NCI-H2171 (cell line): ENCODE measurements at places on chromosomes 3 and 15.

- no peak for DNase-seq
Observed at GRCh38 chr3:114626751-114627150, 332.9 kb downstream of the TIGIT start.

GRCh38 chr3:25283613-25284012 is 144.4 kb upstream of the RARB start:
- no peak for DNase-seq

DNA sequence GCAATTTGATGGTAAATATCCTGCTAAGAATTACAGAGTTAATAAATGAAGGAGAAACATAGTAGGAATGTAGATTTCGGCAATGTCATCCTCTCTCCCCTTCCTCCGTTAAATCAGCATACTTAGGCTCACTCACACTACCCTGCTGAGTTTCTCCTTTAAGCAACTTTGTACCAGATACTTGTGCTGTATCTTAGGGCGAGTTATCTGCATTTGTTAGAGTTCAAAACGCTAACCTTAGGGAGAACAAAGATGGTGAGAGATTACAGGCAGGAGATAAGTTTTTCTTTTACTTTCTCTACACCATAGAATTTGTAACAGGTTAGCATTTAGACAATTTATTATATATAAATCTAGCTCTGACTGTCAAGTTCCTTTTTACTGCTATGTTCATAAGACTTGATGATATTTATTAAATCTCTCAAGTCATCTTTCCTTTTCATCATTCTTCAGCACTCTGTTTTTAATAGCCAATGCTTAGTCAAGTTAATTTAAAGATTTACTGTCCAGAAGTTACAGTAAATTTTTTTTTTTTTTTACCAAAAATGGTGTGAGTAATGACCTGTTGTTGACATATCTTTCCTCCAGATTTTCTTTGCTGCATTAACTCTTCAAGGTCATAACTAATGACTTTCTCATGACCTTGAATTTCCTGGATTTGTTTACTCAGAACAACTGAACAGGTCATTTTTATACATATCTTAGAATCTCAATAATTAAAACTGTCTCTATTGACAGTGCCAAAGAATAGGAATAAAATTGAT is 22.2 kb downstream of the SUCNR1 start:
- no peak for DNase-seq

GRCh38 chr3:24639481-24640329 is 145.1 kb upstream of the THRB start:
- no peak for DNase-seq

GRCh38 chr3:120693439-120694171 is 11.6 kb upstream of the HGD start:
- no peak for DNase-seq

GRCh38 chr3:128379367-128380160 is 87.1 kb downstream of the DNAJB8 start:
- no peak for DNase-seq

- no peak for DNase-seq
Observed at GRCh38 chr3:52238193-52238760, 681 bp downstream of the TWF2 start.

DNA sequence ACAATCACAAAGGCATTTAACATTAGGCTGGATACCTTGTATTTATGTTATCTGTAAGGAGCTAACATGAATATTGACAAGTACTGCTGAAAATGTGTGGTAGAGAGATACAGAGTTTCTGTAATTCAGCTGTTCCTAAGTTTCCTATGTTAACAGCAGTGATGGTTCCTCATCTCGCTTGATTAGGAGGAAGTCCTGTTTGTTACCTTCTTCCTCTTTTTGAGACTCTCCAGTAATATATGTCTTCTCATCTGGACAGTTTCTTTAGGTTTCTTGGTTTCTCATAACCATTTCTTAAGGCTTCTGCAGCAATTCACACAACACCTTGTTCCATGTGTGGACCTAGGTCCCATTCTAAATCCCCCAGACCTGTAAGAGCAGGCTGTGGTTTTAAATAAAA is 11.4 kb upstream of the PEX5L start:
- no peak for DNase-seq

- no peak for DNase-seq
Observed at GRCh38 chr3:3825035-3825434, 25.8 kb downstream of the LRRN1 start.

- DNase-seq = no peak
Observed at GRCh38 chr15:66195621-66196230, 57.8 kb downstream of the MEGF11 start.

DNA sequence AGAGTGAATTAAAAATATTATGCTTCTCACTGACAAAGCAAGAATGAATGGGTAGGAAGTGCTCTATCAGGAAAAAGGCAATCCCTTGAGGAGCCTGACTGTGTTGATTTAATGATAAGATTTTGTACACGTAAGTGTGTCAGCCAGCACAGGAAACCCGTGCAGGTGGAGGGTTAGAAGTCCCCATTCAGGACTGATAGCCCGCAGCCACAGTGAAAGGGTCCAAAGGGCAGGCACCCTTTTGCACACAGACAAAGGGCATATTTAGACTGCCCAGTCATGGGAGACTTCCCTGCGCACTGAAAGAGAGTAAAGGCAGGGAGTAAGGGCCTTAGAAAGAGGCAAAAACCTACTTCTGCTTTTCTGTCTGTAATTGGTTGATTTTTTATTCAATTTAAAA is 26.4 kb upstream of the SKIL start:
- DNase-seq = no peak

DNA sequence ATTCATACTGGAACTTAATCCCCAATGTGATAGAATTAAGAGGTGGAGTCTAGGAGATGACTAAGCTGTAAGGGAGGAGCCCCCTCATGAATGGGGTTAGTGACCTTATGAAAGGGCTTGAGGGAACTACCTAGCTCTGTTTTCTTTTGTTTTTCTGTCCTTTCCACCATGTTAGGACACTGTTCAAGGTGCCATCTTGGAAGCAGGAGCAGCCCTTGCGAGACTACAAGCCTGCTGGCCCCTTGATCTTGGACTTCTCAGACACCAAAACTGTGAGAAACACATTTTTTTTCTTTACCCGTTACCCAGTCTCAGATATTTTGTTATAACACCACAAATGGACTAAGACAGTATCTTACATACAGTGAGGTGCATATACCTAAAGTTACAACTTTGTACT is 26.5 kb downstream of the GOLGA6A start:
- DNase-seq = no peak

- no peak for DNase-seq
Observed at GRCh38 chr3:127425505-127426443, 137.9 kb upstream of the PRR20G start.

DNA sequence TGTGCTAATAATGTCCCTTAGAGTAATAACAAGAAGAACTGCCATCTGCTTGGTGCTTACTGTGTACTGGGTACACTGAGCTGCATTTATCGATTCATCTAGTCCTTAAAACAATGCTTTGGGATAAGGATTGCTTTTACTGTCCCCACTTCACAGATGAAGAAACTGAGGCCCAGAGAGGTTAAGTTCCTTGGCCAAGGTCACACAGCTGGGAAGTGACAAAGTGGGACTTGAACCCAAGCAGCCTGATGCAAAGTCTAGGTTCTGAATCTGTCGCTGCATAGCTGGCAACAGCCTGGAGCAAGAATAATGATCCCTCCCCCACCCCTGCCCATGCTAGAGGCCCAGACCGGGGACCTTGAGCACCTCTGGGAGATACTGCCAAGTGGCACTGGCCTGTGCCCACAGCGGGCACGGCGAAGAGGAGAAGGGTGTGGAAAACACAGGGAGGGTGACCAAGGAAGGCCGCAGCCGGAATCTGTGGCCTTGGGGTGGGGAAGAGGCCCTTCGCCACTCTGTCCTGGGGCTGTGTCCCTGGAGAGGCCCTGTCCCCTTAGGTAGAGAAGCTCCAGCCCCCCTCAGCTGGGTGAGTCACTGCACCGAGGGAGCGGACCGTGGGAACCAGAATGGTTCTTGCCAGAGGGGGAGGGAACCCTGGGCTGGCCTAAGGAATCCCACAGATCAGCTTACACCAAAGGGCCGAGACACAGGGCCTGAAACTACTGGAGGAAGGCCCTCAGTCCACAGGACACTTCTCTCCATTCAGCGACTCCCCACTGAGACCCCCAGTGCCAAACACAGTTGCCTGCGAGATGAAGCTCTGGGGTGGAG is 3.5 kb downstream of the PLXND1 start:
- DNase-seq = no peak

DNA sequence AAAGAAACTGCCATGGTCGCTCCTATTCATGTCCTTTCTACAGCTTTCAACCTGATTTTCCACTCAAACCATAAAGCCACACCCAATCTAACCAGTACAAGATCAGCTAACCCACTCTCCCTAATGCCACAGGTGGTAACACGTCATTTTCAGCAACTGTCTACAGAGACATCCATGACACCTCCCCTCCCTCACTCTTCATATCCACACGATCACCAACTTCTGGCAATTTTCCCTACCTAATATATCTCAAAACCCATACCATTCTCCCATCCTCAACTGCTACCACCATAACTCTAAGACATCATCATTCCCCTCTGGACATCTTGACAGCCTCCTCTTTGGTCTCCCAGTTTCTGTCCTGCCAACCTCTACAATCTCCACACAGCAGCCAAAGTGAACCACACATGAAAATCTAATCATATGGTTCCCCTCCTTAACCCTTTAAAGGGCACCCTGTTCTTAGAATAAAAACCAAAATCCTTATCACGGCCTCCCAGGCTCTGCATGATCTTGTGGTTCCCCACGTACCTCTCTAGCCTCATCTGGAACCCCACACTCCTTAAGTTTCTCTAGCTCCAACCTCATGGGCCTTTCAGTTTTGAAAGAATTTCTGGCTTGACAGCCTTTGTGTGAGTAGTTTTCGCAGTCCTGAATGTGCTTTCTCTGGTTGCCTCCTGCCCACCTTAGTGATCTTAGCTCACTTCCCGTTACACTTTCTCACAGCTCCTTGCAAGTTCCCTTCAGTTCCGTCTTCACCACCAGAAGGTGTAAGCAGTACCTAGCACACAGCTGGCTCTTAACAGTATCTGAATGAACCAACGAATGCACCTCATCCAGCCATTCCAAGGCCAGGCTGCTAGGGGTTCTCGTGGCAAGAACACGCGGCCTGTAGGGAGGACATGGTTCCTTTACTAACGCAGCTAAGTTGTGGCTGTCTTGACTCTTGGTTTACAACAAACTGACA is 33.4 kb downstream of the SPINK8 start:
- DNase-seq = no peak

GRCh38 chr3:8746780-8747345 is 13.3 kb downstream of the CAV3 start:
- DNase-seq = no peak

- no peak for DNase-seq
Observed at GRCh38 chr3:36380221-36381031, at the start of gene STAC. TSS of gene STAC (plus strand) at chr3:36380504. CDS start at chr3:36380644, 140 bp downstream.

DNA sequence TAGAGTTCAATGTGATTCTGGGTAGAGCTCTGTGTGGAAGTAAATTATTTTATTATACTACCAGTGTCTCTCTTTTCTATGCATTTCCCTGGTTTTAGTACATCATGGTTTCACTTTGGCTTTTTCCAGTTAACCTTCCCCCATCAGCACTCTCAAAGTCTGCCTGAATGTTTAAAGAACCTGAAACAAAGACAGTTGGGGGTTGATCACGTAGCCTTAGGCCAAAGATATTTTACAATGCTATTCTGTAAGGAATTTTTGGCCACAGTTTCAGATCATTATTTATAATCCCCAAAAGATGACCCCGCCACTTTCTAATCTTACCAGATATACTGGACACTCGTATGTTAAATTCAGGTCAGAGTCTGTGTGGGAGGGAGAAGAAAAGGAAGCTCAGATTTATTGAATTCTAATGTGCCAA is 156.3 kb upstream of the TMC3 start:
- DNase-seq = no peak

DNA sequence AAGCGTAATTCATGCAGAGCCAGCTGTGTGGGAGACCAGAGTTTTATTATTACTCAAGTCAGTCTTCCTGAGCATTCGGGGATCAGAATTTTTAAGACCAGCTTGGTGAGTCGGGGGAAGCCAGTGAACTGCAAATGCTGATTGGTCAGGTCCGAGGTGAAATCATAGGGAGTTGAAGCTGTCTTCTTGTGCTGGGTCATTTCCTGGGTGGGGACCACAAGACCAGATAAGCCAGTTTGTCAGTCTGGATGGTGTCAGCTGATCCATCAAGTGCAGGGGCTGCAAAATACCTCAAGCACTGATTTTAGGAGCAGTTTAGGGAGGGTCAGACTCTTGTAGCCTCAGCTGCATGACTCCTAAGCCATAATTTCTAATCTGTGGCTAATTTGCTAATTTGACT is 228.1 kb upstream of the ATP10A start:
- DNase-seq = no peak

DNA sequence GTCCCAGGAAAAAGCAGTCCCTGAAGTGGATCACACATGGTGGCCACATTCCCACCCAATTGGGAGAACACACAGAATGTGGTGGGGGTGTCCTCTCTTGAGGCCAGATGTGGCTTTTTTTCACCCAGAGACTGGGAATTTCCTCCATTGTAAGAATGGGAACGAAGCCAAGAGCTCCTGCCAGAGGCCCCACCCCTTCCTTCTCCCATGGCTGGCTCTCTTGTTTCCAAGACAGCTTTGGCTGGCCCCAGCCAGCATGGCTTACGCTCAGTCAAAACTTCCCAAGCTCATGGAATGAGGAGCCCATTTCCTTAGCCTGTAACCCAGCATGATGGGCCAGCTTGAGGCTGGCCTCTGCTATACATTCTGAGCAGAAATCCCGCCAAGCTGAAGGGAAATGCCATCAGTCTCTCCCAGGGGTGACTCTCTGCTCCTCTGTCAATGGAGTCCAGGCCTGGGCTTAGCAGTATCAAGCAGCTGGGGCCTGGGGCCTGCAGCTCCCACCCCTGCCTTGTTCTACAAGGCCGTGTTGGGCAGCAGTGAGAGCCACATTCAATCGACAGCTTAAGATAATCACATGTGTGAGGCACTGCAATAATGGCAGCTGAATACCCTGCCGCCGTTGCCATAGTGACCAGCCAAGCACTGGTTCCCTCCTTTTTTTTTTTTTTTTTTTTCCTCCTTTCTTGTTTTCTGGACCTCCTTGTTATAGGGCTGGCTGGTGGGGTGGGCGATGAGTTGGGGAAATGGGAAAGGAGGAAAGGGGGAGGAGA is 142.4 kb downstream of the EPHB1 start:
- peak; percentile 36 for DNase-seq

GRCh38 chr3:58164906-58165821 is 45.6 kb downstream of the DNASE1L3 start:
- DNase-seq = no peak

GRCh38 chr15:21271566-21271965 is 168.7 kb downstream of the POTEB3 start:
- DNase-seq = no peak
